ENCODE measurements at places on chromosomes 11 and 22.
A peak's percentile ranks its signal among the peaks of the same experiment; 100 is the strongest.

DNA sequence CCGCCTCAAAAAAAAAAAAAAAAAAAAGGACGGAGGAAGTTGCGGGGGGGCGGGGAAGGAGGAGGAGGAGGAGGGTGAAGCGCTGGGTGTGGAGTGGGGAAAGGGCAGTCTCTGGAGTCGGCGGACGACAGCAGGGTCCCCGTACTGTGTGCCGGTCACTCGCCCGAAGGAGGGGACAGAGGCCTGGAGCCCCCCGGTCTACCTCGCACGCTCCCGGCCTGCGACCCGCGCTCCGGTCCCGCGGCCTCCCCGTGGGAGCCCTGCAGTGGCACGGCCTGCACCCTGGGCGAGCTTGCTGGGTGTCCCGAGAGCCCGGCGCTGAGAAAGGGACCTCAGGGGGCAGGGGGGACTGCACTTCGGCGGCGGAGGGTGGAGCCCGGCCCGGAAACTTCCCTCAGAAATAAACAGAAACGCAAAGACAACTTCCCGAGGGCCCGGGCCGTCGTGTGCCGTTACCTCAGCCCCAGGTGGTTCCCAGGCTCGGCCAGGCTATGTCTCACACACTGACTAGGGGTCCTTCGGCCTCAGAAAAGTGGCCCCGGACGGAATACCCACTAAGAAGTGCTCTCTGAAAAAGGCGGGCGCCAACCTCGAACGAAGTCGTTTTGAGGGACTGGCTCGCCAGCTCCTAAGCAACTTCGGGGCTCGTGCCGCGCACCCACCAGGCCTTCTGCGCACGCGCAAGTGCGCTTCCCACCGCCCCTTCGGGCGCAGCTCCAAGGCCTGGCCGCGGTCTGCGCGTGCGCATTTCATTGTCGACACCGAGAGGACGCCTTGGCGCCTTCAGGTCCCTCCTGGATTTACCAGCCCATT lies at the start of gene MAJIN:
TSS of gene MAJIN (minus strand) at position 688 of the 813 bp plus-strand sequence. CDS start 12,703 bp downstream, outside the sequence.
- peak; percentile 86 for DNase-seq

GRCh38 chr11:69477086-69477485 lies 4.4 kb upstream of the LINC01488 start:
- DNase-seq, result no peak

DNA sequence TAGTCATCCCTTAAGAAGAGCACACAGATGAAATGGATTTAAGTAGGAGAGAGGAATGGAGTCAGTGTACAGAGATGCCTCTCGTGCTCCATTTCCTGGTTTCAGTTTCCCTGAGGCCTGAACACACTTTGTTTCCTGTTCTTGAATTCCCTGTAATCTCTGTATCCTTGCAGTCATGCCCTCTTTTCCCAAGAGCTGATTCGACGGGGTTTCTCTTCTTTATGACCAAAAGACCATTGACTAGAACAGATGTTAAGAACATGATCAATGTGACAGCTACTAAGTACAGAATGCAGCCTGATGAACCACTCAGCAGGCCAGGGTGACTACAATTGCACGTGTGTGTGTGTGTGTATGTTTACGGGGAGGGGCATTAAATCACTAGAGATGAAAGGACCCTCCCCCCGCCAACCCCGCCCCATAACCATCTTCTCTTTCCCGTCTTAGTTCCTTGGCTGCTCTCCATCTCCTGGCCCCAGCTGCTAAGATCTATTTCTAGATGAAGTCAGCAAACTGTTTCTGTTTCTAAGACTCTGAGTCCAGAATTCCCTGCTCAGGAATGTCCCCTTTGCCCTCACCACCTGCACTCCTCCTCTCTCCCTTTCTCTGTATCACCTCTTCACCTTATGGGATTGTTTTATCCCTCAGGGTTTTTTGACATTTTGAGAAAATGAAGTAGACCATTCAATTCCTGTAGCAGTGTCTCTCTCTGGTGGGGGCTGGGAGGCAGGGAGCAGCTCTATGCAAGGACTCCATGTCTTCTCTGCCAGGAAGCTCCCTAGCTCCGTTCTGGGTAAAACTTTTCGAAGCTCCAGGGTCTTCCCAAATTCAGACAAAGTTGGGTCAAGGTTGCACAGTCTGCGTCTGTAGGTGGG lies 26.0 kb downstream of the SLC22A6 start:
- no peak for DNase-seq

DNA sequence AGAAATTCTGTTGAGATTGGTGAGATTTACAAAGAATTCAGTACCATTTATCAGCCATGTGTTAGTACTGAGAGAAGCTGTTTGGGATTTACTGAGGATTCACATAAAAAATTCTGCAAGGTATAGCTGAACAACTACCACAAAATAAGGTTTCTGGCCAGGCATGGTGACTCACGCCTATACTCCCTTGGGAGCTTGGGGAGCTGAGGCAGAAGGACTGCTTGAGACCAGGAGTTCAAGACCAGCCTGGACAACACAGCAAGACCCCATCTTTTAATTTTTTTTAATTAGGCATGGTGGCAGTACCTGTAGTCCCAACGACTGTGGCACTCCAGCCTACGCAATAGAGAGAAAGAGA lies 86.7 kb downstream of the SIK3 start:
- peak; percentile 38 for DNase-seq

DNA sequence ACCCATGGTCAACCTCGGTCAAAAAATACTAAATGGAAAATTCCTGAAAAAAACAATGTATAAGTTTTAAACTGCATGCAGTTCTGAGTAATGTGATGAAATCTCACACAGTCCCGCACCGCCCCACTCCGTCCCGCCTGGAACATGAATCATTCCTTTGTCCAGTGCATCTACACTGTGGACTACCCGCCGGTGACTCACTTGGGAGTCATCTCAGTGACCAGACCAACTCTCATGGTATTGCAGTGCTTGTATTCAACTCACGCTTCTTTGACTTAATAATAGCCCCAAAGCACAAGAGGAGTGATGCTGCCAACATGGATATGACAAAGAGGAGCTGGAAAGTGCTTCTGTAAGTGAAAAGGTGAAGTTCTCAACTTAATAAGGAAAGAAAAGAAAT lies 48.8 kb downstream of the ARHGAP32 start:
- no peak for DNase-seq

DNA sequence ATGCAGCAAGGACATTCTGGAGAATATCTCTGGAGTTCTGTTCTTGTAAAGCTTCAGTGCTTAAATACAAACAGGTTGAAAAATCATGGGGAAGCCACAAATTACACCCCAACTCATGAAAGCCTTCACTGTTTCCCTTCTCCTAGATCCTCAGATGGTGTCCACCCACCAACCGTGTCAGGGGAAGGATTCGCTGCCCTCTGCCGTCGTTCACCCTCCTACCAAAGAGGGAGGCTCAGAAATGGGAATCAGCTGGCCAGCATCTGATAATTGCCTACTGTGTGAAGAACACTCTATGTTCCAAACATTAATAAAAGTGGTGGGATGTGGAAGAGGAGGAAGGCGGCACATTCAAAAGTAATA lies 7.4 kb upstream of the HEPACAM start:
- DNase-seq, result no peak

GRCh38 chr11:12131943-12132789 lies 21.8 kb downstream of the MICAL2 start:
- DNase-seq, result no peak
